Breast epithelium (tissue), 4 donors: ENCODE measurements at places on chromosomes 11 and 22.

DNA sequence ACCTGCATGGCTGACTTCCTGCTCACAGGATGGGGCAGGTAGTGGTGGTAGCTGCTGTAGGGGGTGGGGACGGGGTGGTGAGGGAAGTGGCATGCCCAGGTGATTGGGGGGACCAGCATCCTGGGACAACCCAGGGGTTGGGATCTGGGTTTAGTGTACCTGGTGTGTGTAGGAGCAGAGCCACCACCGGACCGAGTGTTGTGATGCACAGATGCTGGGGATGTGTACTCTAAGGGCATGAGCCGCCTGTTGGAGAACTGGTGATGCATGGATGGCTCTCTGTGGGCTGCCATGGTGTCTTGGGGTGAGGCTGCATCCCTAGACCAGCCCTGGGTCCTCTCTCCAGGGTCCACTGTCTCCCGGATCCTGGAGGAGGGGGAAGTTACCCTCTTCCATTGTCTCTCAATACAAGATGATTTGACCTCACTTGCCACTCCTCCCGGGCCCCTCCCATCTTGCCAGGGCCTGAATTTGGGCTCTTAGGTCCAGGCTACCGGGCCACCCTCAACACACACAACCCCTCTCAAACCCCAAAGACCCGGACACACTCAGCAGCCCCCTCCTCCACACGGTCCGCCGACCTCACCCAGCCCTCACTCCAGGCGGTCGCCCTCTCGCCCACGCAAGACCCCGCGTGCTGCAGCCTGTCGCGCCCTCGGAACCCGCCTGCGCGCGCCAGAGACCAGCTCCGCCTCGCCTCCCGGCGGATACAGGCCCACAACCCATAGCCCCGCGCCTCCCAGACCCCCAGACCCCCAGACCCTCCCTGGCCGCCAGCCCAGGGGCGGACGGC lies 619 bp downstream of the LRRC75B start:
- DNase-seq, result no peak
- no peaks in the 10 kb centered on the region for H3K27me3 ChIP-seq
- H3K4me1 ChIP-seq, result peaks cover 13% of the 10 kb centered on the region

DNA sequence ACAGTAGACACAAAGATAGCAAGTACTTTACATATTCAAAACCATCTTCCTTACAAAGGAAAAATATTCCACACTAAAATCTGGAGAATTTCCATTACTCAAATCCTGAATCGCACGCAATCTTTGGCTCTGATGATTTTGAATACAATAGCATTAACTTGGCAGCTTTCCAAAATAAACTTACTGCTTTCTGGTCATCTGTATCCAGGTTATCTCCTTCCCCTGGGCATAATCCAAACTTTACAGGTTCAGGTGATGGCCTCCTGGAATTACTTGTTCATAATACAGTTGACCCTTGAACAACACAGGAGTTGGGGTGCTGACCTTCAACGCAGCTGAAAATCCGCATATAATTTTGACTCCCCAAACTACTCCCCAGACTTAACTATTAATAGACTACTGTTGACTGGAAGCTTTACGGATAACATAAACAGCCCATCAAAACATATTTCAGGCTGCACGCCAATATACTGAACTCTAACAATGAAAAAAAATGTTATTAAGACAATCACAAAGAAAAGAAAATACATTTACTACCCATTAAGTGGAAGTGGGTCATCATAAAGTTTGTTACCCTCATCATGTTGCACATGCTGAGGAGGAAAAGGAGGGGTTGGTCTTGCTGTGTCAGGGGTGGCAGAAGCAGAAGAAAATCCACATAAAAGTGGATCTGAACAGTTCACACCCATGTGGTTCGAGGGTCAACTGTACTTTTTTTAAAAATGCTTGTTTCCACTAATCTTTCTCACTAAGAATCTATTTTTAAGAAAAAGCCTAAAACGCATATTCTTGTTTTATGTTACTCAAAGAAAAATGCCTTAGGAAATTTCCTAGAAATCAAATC lies 6.5 kb downstream of the MTMR2 start:
- H3K27me3 ChIP-seq, result no peaks in the 10 kb centered on the region
- H3K4me3 ChIP-seq, result no peak overlapping the region
- DNase-seq, result no peak
- no peaks in the 10 kb centered on the region for H3K4me1 ChIP-seq

DNA sequence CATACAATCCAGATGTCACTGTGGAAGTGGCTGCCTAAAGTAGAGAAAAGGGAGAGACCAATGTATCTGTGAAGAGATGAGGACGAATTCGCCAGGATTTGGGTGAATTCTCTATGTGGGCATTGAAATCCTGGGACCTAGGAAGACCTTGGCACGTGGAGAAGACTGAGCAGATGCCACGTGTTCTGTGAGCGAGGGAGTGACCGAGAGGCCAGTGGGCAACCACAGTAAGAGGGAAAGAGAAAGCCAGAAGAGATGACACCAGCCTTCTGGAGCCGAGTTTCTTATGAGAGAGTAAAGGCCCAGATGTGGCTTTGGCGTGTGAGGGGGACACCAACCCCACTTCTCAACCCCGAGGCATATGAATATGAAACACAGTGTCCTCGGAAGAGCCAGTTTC lies 228.1 kb downstream of the BUD13 start:
- peaks cover 6% of the 10 kb centered on the region for H3K27me3 ChIP-seq
- no peaks in the 10 kb centered on the region for H3K36me3 ChIP-seq
- H3K4me3 ChIP-seq, result no peak overlapping the region
- no peaks in the 10 kb centered on the region for H3K4me1 ChIP-seq

DNA sequence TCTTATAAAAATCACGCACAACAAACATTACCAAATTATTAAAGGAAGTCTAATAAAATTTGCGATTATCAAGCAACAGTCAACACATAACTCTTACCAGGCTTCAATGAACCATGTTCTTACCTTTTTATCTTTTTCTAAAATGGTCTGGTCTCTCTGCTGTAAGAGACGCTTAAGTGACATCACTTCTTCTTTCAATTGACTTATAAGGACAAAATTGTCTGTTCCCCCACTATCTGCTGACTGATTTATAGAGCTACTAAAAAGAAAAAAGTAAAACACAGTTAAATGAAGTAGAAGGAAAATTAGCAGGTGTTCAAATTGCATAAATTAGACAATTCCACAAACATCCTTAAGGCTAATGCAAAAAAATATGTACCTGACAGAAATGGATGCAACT lies 10.9 kb downstream of the FAM76B start:
- H3K27ac ChIP-seq, result no peak overlapping the region
- H3K4me1 ChIP-seq, result no peaks in the 10 kb centered on the region
- H3K27me3 ChIP-seq, result no peaks in the 10 kb centered on the region
- peaks cover 5% of the 10 kb centered on the region for H3K36me3 ChIP-seq
- no peak overlapping the region for H3K4me3 ChIP-seq

DNA sequence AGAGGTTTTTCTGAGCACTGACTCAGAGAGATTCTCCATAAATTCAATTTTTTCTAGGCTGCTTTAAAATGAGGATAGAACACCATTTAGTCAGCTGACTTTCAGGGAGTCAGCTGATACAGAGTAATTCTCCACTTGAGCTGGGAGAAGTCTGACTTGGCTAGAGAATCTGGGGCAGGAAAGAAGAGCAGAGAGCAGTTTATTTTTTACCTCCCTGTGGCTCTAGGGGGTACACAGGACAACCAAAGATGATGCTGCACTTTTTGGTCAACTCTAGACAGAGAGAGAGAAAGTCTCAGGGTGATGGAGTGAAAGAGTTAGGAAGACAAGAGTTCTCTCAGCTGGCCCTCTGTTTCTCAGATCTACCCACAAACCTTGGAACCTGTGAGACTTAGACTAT lies 67.3 kb upstream of the EED start:
- H3K27ac ChIP-seq, result no peak overlapping the region
- DNase-seq, result no peak
- no peak overlapping the region for H3K4me3 ChIP-seq
- no peaks in the 10 kb centered on the region for H3K27me3 ChIP-seq

GRCh38 chr11:9462806-9463537 lies 2.2 kb downstream of the ZNF143 start:
- H3K4me1 ChIP-seq, result no peaks in the 10 kb centered on the region
- H3K27ac ChIP-seq, result no peak overlapping the region
- H3K4me3 ChIP-seq, result no peak overlapping the region
- H3K27me3 ChIP-seq, result no peaks in the 10 kb centered on the region
- H3K36me3 ChIP-seq, result no peaks in the 10 kb centered on the region
